Caki2 (cell line): ENCODE measurements at places on chromosomes 3 and 15. TPM values are rescaled to one million over a fixed set of nuclear protein-coding genes. Genes with fewer than 3 reads are reported as not detected.
A peak's percentile ranks its signal among the peaks of the same experiment; 100 is the strongest.

GRCh38 chr3:76024640-76025039 lies 239.3 kb upstream of the ZNF717 start:
- no peak for DNase-seq

DNA sequence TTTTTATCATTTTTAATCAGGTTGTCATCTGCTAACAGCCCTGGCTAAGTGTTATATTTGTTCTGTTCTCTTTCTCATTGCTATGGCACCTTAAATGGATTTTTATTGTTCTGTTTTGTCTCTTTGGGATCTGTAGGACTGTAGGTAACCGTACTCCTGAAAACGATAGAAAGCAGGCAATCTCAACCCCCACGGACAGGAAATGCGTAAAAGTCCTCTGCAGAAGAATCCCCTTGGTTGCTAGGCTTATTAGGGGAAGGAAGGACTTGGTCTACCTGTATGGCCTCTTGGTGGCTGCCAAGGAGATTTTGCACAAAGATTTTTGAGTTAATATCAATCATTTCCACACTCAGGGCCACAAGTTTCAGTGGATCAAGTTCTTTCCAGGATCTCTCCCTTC lies 571.9 kb upstream of the ZNF385D start:
- no peak for DNase-seq

GRCh38 chr3:175620532-175620931 lies 761.4 kb downstream of the NAALADL2 start:
- DNase-seq = no peak

DNA sequence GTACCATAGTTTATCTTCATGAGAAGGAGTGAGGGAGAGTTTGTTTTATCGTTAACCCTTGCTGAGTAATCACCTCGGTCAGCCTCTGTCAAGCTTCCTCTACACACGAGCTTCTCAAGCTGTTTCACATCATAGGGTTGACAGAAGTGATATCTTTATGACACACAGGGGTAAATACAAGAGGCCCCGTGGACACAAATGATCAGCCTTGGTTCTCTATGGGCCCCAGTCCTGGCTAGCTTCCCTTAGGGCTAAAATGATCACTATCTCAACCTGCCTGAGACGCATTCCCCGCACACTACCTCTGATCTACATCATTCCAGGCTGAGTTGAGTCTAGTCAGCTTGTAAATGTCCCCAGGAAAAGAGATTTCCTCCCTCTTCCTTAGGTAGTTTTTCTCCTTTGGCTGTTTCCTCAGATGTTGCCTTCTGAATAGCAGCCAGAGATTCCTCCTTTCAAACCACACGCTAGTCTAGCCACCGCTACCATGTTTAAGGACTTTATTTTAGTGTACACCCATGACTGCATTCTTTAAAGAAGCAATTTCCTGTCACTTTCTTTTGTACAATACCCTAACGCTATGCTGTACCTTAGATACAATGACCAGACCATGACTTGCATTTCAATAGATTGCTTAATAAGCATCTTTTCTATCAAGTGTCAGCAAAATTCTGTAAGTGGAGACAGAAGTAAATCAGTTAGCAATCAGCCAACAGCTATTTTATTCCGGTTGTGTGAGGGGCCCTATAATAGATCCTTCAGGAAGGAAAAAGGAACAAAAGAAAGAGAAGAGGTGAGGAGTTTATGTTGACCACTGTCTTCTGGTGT lies 35.1 kb upstream of the PPARG start:
- DNase-seq = no peak

DNA sequence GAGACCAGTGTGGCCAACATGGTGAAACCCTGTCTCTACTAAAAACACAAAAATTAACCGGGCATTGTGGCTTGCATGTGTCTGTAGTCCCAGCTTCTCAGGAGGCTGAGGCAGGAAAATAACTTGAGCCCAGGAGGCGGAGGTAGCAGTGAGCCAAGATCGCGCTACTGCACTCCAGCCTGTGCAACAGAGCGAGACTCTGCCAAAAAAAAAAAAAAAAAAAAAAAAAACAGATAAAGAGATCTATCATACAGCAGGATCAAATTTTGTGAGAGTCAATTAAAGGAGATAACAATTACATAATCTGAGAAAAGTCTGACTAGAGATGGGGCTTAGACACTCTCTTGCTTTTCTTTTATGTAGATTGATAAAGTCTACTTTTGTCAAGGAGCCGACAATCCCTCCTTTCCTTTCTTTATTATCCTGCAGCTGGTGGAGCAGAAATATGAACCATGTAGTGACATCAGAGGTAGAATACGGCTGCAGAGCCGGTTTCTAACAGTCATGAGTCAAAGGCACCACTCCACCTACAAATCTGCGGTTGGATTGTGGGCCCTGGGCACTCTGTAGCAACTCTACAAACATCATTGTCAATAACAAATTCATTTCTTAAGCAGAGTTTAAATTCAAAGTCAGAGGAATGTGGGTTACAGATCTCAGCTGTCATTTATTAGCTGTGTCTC lies 9.0 kb downstream of the C2CD4A start:
- DNase-seq = no peak

GRCh38 chr15:60582370-60583036 lies 103.6 kb upstream of the ICE2 start:
- DNase-seq = no peak

DNA sequence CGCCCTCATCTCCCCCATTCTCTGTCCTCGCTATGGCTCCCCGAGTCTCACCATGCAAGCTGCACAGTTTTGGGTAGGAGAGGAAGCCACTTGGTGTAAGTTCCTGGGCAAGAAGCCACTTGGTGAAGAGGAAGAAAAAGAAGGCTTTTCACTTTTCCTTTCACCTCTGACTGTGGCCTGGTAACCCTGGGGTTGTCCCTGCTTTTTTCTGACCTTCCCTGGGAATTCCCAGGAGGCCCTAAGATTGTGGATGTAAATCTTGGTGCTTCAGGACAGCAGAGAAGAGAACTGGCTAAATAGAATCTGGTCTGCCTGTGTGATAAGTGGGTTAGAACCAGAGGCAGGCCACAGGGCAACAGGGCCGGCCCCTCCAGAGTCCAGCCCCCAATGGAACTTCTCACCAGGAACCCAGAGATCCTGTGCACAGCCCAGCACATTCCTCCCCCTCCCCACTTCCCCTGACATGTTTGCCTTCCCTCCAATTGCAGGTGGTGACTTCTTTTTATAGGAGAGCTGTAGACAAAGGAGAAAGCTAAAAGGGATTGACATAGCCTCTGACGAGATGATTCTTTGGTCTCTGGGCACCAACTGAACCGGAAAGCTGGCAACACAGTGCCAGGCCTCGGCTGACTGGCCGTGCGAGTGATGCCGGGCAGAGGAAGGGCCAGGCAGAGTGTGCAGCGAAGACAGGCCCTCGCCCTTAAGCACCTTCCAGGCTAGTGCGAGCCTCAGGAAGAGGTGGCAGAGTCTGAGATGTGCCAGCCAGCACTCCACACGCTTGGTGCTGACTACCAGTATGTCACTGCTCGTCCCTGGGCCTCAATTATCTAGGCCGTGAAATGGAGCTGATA lies 19.4 kb upstream of the SKOR1 start:
- DNase-seq = no peak

DNA sequence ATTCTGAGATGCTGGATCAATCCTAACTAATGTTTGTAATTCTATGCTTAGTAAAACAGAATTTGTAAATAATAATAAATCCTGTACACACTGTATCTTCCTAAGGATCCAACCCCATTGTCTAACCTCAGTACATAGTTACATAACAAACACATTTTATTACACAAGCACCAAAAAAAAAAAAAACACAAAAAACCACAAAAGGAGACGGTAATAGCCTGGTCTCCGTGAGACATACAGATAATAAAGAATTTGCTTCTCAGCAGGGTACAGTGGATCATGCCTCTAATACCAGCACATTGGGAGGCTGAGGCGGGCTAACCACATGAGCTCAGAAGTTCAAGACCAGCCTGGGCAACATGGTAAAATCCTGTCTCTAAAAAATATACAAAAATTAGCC lies 558.7 kb downstream of the MAGI1 start:
- DNase-seq = no peak

DNA sequence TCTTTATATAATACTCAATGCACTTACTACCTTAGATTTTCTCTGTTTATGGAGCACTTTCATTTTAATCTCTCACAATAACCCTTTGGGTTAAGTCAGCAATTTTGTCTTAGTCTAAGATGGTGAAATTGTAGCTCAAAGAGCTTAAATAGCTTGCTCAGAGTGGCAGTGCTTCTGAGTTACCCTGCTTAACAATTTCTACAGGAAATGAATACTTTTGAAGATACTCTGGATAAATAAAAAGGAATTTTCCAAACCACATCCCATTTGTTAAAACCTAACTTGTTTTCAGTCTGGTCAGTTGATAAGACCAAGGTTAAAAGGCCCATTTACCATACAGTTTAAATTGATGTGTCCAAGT lies 37.2 kb downstream of the HMG20A start:
- no peak for DNase-seq

- DNase-seq = peak; percentile 40
These were observed 108.9 kb upstream of the ETV5 start for GRCh38 chr3:186217820-186218164.

DNA sequence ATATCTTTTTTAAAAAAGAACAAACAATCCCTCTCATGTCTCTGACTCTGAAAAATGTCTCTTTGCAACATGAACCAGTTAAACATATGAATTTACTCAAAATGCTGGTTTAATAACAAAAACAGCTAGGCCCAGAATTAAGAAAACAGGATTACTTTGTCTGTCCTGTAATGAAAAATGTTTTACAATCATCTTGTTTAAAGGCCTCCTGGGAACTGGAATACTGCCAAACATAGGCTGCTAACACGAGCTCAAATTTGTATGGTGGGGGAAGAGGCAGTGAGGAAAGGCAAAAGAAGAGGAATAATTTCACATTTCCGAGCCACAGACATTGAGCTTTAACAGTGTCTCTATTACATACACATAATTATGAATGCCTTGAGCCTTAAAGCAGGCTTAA lies 61.7 kb upstream of the PPIB start:
- no peak for DNase-seq

DNA sequence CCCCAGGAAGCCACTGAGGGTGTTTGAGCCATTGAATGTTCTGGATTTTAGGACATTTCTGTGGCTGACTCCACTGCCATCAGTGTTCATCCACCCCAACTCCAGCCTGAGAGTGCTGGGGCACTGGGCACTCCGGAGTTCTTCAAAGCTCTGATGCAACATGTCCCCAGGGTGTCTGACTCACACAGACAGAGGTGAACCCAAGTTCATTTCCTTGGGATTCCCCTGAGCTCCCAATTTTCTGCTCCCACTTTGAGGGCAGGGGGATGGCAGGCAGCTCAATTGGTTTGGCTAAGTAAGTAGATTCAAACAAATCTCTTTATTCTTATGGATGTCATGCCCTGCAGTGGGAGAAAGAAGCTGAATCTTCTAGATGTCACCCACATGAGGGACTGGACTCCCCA lies 2.2 kb downstream of the STRA6 start:
- DNase-seq = peak; percentile 87

The SLCO2A1 gene
- not detected in 2 replicates for total RNA-seq

The CLRN1 gene
- total RNA-seq = not detected in 2 replicates

The ZDHHC23 gene
- total RNA-seq = 0.87 and 2.9 TPM in 2 replicates
